ENCODE measurements at places on chromosomes 1 and 21.

DNA sequence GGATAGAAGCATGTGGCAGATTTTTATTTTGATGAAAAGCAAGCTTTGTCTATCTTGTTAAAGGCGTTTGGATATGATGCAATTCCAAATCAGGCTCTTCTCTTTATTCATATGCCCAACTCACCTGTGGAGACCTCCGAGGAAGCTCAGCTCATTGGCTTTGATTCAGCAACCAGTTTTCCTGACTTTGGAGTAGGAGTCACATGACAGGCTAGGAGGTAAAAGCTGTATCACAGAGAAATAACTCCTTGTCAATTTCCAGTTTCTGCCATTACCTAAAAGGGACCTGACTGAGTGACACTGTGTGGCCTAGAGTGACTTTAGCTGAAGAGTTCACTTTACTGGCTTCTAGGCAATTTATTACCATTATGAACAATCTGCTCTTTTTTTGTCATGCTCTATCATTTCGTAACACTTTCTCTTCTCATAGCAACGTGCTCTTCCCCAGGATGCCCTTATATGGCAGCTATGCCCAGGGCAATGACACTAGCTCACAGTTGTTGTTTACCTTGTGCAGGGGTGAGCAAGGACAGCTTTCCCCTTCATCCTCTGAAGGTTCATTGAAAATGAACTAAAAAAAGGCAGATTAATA, 107.2 kb downstream of the KCNK1 start:
- DNase-seq: no peak

DNA sequence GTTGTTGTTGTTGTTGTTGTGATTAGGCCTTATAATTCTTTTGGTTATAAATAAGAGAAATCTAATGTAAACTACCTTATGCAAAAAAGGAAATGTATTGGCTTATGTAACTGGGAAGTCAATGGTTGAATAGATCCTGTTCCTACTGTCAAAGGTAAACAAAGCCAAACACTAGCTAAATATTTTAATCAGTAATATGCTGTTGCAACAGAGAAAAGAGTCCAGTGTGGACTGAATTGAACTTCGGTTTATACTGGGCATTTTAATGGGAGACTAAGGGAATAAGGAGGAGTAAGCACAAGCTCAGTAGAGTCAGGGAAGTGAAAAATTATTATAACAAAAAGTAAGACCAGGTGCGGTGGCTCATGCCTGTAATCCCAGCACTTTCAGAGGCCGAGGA, 15.4 kb downstream of the MSH4 start:
- no peak for DNase-seq

- DNase-seq: no peak
These were observed 28.6 kb upstream of the LRRC3 start for GRCh38 chr21:44426663-44427191.

DNA sequence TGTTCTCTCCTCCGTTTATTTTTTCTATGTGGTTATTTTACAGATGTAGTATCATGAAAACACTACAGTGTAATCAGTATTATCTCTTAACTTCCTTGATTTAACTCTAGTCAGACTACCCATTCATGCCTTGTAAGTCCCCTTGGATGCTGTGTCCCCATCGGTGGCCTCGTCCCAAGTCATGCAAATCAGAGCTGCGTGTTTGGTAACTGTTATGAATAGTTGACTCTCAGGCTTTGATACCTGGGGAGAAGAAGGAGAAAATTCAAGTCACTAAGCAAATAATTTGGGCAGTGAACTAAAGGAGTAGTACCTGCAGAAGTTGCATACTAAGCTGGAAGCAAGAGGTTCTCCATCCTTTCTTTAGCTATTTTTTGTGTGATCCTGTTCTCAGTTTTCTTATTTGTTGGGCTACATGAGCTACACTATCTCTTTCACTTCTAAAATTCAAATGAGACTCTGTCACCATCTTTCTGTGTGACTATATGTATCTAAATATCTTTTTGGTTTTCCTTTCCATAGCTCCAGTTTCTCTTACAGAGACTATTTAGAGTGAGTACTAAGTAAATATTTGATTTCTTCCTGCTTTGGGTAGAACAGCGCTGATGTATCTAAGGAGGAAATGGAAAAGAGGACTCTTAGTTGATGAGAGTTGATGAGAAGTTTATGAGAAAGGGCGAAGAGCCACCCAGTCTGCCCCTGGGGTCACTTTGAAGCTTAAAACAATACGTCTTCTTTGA, 50.9 kb downstream of the VANGL2 start:
- DNase-seq: no peak

GRCh38 chr1:88936760-88937342, 45.5 kb upstream of the GTF2B start:
- no peak for DNase-seq
